Stimulated activated CD8-positive, alpha-beta memory T cell treated with anti-CD3 and anti-CD28 coated beads, Interleukin-2, amount 100 ng/mL, for 1 hour (primary cell): ENCODE measurements at places on chromosomes 4 and X.

DNA sequence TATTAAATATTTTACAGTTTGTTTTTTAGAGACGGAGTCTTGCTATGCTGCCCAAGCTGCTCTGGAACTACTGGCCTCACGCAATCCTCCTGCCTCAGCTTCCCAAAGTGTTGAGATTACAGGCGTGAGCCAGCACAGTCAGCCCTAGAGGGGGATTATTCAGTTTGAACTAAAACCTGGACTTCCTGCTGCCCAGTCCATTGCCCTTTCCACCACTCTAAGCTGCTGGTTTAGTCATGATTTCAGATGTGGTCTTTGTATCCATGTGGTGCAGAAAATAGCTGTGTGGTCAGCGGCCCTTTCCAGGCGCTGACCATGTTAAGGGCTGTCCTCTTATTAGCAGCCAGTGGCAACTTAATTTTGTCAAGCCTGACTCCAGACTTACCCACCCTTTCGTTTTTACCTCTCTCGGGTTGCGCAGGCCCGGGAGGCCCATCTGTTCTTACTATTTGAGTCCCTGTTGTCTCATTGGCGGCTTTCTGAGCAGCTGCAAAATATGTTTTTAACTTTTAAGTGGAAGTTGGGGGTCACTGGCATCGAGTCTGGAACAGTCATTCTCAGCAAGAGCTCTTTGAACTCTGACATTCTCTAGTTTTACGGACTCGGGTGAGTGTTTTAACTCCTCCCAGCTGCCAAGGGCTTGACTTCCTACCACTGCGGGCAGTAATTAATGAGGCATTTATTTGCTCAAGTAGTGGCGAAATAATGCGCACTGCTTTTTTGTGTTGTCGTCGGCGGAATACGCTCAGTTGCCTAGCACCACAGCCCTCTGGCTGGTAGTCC lies 773 bp upstream of the VMA21 start:
- DNase-seq, result no peak

GRCh38 chr4:148182230-148182911 lies 259.8 kb downstream of the NR3C2 start:
- DNase-seq, result no peak

DNA sequence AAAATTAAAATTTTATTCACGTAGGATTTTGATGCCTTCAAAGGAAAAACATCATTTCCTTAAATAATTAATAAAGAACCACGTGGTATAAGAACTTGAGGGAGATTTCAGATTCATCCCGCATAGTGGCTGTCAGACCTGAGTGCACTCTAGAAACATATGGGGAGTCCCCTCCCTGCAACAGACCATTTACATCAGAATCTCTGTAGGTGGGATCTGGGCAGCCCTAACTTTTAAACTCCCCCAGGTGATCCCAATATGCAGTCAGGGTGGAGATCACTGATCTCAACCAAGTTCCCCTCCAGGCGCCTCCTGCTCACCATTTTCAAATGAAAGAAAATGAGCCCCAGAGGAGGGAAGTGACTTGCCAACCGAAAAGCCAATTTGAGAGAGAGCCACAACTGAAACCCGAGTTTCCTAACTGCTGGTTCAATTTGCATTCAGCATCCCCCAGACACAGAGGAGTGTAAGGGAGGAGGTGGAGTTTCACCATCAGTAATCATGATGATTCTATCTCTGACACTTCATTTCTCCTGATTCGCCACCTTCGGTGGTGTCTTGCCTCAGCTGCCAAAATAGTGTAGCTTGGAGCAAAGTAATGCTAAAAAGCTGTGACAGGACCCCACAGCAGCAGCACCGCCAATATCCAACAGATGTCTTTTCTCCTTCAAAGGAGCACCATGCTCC lies 11.4 kb downstream of the RNF150 start:
- DNase-seq, result no peak

DNA sequence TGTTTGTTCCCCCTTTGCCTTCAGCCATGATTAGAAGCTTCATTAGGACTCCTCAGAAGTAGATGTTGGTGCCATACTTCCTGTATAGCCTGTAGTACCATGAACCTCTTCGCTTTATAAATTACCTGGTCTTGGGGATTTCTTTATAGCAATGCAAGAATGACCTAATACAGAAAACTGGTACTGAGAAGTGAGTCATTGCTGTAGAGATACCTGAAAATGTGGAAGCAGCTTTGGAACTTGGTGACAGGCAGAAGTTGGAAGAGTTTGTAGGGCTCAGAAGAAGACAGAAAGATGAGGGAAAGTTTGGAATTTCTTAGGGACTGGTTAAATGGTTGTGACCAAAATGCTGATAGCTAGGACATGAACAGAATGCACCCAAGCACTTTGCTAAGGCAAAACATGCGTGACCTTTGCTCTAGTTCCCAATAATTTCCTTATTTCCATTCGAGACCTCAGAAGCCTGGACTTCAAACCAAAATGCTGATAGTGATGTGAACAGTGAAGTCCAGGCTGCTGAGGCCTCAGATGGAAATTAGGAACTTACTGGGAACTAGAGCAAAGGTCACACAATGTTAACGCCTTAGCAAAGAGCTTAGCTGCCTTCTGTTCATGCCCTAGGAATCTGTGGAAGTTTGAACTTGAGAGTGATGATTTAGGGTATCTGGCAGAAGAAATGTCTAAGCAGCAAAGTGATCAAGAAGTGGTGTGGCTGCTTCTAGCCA lies 3.0 kb upstream of the USP46 start:
- DNase-seq, result no peak

DNA sequence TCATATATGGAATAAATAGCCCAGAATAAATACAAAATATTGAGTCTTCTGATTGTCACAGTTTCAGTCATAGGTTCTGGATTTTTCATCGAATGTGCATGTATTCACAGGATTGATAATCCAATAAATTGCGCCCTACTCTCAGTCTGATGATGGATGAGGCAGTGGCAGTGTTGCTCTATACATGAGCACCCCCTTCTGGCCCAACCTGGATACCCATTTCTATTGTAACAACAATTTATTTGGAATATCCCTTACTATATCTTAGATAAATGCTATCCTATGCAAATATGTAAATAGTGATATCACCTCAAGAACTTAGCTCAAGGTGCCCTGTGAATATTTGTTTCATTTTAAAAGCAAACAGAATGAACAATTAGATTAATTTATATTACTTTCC lies 733.7 kb upstream of the PABPC4L start:
- DNase-seq, result no peak

DNA sequence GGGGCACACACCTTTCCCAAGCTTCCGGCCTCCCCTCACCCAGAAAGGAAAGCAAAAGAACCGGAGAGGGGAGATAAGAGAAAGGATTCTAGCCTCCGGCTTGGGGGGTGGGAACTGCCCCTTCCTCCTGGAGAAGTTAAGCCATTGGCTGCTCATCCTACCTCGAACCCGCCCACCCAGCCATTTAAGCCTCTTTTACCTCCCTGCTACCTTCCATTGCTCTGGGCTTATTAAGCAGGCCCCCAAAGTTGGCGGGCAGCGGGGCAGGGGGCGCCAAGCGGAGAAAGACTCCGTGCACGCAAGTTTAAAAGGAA lies 2.3 kb downstream of the MAML3 start:
- peak; percentile 37 for DNase-seq

GRCh38 chr4:83862471-83862870 lies 326.6 kb downstream of the GPAT3 start:
- no peak for DNase-seq

DNA sequence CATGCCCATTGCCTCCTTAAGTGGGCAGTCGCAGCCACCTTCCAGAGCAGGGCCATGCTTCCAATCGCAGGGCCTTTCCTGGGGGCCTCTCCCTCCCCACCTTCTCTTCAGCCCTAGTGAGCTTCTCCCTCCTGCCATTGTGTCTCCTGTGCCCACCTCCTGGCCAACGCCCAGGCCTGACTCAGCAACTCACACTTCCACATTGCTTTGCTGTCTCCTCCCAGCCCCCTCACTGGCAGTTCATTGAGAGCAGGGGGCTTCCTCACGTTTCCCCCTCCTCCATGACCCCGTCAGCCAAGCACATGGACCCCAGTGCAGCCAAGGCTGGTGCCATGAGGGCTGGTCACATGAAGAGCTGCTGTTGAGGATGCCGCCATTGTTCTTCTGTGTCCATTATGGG lies 25.9 kb downstream of the HTRA3 start:
- no peak for DNase-seq

DNA sequence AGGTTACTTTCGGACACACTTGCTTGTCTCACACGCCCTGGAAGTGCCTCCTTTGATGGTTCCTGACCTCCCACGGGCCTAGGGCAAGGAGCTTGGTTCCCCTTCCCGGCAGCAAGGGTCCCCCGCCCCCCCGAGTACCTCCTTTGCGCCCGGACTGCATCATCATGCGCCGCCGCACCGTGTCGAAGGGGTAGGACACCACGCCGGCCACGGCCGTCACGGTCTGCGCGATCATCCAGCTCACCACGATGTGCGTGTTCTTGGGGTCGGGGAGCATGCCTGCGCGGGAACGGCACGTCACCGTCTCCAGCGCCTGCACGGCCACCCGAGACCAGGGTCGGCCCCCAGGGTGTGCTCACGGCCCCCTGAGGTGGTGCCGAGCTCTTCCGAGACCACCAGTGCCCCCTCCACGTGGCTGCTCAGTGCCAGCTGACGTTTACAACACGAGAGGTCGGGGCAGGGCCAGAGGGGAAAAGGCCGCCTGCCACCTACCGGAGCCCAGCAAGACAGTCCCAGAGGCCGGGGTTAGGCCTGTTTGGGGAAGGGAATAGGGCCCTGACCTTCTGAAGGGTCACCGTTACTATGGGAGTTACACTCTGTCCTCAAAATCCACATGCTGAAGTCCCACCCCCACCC lies 4.7 kb downstream of the SLC25A6 start:
- DNase-seq, result no peak

DNA sequence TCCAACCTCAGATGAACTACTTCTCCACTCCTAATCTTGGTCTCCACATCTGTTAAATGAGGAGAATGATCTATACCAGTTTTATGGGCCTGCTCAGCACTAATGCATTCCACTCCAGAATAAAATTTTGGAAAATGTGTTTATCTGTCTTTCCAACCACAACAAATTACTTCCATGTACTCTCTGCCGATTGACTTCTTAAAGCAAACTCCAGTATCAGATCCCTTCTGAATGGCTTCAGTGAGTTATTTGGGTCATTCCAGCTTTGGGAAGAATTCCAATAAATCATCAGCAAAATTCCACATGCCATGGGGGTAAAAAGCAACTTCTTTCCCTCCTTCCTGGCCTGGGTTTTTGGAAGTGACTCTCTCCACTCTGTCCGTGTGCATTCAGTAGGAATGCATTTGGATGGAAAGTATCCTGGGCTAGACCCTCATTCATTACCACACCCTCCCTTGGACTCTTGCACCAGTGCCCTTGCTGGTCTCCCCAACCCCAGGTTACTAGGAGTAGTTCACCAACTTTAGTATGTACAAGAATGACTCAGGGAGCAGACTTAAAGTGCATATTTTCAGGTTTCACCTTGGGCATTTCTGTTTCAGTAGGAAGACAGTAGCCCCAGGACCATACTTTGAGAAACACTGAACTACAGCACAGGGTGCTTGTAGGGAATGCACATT lies 15.4 kb upstream of the ADH6 start:
- DNase-seq, result no peak

DNA sequence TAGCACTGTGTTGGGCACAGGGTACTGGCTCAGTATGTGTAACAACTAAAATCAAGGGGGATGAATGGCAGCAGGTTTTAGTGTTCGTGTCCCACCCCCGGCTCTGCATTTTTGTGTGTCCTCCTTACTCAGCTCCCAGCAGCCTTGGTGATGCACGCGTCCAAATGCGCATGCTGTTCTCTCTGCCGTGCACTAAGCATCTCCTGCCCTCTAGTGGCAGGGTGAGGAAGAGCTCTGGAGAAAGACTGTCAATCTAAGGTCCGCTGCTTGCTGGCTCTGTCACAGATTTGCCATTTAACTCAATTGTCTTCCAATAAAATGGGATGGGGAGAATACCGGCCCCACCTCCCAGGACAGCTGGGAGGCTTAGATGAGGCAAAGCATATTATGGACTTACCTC lies 61.4 kb downstream of the WFS1 start:
- DNase-seq, result no peak

DNA sequence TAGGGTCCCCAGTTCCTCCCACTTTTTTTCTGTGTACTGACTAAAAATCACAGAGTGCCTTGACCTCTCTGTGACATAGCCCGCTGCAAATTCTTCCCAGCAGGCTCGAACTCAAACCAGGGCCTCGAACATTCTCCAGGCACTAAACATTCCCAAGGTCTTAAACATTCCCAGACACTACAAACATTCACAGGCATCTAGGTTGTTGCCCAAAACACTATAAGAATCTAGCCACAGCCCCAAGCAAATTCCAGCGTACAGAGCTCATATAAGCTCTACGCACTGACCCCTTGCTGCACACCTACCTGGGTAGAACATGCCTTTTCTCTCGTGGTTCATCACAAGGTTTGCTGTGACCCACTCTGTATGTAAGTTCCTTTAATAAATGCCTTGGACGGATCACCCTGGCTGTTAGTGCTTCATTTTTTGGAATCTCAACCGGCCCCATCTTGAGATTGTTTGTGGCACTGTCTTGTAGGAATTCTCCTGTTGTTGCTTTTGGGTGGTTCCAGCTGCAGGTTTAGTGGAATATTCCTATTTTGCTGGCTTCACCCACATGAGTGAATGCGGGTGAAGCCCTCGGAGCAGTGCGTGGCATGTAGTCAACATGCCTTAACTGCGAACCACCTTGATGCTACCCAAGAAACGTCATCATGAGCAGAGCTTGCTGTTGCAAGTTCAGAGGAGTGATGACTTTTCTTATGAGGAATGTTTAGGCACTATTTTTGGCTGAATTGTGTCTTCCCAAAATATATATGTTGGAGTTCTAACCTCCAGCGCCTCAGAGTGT lies 230.0 kb downstream of the HS3ST1 start:
- DNase-seq, result no peak

GRCh38 chr4:137312257-137312656 lies 220.0 kb downstream of the PCDH18 start:
- DNase-seq, result no peak

- no peak for DNase-seq
Measured at GRCh38 chr4:98068495-98068894, 74.8 kb downstream of the STPG2 start.

- no peak for DNase-seq
Measured at GRCh38 chr4:86959588-86960500, 25.0 kb downstream of the AFF1 start.

DNA sequence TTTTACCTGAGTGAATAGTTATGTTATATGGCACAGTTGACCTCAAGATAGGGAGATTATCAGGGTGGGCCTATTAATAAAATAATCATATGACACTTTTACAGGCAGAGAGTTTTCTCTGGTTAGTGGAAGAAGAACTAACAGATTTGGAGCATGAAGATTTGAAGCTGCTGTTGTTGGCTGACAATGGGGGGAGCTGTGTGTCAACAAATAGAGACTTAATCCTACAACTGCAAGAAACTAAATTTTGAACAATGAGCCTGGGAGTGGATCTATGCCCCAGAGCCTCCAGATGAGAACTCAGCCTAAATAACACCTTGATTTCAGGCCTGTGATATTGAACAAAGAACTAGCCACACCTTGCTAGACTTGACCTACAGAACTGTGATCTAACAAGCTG lies 7.2 kb upstream of the CCSER1 start:
- no peak for DNase-seq

- DNase-seq, result peak; percentile 63
Measured at GRCh38 chr4:89226665-89227574, 80.7 kb downstream of the GPRIN3 start.
